ENCODE measurements at places on chromosomes 7 and 10. TPM values are rescaled to one million over a fixed set of nuclear protein-coding genes. Genes with fewer than 3 reads are reported as not detected.

- H3K4me3 ChIP-seq = no peak overlapping the region
- no peak for DNase-seq
- no peaks in the 10 kb centered on the region for H3K4me1 ChIP-seq
- H3K36me3 ChIP-seq = peaks cover 2% of the 10 kb centered on the region
- H3K27ac ChIP-seq = no peak overlapping the region
Observed at GRCh38 chr10:35329520-35329919, 6.8 kb upstream of the CCNY start.

DNA sequence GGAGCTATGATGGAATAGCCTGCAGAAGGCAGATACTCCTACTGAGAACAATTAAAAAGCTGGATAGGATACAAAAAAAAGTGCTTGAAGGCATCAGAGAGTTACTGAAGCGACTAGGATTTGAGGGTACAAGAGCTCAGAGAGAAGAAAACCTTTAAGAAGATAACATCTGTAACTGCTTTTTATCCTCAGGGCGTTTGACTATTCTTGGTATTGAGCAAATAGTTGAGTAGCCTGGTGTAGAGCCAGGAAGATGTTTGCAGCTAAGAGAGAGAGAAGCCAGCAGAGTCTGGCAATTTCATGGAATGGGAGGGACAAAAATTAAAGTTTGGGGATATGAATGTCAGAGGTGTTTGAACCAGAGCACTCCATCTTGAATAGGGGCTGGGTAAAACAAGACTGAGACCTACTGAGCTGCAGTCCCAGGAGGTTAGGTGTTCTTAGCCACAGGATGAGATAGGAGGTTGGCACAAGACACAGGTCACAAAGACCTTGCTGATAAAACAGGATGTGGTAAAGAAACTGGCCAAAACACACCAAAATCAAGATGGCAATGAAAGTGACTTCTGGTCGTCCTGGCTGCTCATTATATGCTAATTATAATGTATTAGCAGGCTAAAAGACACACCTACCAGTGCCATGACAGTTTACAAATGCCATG, 428.8 kb downstream of the SH2D4B start:
- no peaks in the 10 kb centered on the region for H3K36me3 ChIP-seq
- H3K27me3 ChIP-seq = no peaks in the 10 kb centered on the region
- H3K4me3 ChIP-seq = no peak overlapping the region
- no peak overlapping the region for H3K27ac ChIP-seq

DNA sequence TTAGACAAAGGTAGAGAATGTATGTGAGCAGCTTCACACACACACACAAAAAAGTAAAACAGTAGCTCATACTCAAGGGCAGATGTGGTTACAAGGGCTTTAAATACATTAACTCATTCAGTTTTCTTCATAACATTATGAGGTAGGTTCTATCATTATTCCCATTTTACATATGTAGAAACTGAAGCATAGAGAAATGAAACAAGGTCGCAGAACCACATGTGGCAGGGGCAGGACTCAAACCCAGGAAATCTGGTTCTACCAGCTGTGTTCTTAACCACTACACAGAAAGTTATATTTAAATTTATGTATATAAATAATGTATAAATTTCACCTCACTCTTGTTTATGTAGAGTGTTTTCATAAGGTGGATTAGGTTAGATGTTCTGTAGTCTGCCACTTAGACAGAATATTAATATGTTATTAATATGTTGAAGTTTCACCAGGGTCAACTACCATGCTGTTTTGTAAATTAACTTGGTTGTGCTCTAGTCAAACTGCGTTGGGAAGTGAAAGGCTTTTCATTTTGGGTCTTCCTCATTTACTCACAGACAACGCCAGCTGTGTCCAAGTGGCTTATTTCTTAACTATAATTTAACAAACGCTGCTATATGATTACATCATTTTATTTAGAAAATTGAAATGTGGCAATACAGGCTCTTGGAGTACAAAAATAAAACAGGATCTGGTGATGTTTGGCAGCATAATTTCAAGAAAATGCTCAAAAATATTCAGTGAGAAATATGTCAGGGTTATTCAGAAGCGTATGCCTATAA, 138.4 kb downstream of the MDFIC start:
- no peak overlapping the region for H3K4me3 ChIP-seq
- no peak for DNase-seq

DNA sequence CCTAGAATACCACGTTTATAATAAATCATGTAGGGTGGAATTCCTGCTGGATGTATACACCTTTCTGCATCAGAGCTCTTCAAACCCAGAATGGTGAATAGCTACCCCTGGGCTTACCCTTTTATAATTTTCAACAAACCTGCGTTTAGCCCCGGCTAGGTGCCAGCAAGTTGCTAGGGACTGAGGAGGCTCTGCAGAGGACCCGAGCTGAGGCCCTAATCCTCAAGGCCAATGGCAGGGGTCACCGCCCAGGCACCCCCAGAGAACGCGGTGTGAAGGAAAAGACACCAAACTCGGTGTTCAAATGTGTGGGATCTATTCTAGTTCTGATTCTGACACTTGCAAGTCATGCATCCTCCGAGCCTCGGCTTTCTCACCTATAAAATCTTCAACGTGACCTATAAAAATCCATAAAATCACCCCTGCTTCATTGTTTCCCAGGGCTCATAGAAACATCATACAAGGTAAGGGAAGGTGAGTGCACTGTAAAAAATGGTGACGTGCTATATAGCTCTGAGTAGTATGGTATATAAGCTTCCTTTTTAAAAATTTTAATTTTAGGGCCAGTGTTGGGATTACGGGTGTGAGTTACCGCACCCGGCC, 2.5 kb upstream of the ANXA11 start:
- H3K27me3 ChIP-seq = no peaks in the 10 kb centered on the region
- no peak overlapping the region for H3K4me3 ChIP-seq
- DNase-seq = no peak
- no peaks in the 10 kb centered on the region for H3K36me3 ChIP-seq
- no peak overlapping the region for H3K27ac ChIP-seq

DNA sequence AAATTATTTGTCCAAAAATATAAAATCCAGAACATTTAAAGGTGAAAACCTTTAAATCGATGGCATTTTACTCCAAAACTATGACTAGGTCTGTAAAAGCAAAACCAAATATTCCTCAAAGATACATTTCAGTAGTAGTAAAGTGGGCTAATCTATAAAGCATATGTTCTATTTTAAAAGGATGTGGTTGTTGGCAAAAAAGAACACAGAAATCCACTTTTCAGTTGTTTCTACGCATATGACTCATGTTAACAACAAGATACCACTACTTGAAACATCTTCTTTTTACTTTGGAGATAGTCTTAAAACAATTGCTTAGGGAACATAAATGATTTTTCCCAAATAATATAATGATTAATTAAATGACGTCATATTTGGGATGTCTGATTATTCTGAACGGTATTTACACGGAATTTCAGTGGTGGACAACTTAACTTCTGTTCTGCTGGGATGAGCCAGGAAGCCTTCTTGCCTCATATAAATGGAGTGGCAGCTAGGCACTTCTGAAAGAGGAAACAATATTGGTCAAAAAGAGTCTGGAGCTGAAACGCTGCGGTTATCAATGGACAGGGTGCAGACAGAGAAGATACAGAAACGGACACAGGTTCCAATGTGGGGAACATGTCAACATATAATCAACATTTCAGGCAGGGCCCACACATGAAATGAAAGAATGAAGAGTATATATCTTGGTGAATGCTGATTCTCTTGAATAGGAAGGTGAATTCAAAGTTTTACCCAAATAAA, 78.5 kb downstream of the ETV1 start:
- no peak for DNase-seq
- H3K27ac ChIP-seq = no peak overlapping the region
- no peak overlapping the region for H3K4me3 ChIP-seq
- H3K36me3 ChIP-seq = no peaks in the 10 kb centered on the region
- H3K4me1 ChIP-seq = peaks cover 13% of the 10 kb centered on the region
- H3K27me3 ChIP-seq = no peaks in the 10 kb centered on the region

Gene ANKRD30A
- not detected for total RNA-seq

GRCh38 chr10:132282667-132283603, 24.8 kb downstream of the STK32C start:
- H3K36me3 ChIP-seq = no peaks in the 10 kb centered on the region
- no peaks in the 10 kb centered on the region for H3K27me3 ChIP-seq
- DNase-seq = no peak
- no peak overlapping the region for H3K27ac ChIP-seq

GRCh38 chr10:109875151-109875568, 48.2 kb downstream of the XPNPEP1 start:
- no peaks in the 10 kb centered on the region for H3K27me3 ChIP-seq
- H3K4me3 ChIP-seq = no peak overlapping the region
- peaks cover 64% of the 10 kb centered on the region for H3K36me3 ChIP-seq

All from natural killer cell (primary cell).